ENCODE measurements at places on chromosomes 1 and 21. TPM values are rescaled to one million over a fixed set of nuclear protein-coding genes. Genes with fewer than 3 reads are reported as not detected.

The GJA4 gene
- 2.6 TPM for total RNA-seq

The LRRC42 gene
- total RNA-seq: 23.2 TPM

The IFI44 gene
- total RNA-seq: 13.9 TPM

The PLA2G2D gene
- total RNA-seq: not detected

The CD247 gene
- not detected for total RNA-seq

The E2F2 gene
- 2.8 TPM for total RNA-seq

The CHRNB2 gene
- not detected for total RNA-seq

The S100A2 gene
- total RNA-seq: 1.5 TPM

The ATXN7L2 gene
- 0.49 TPM for total RNA-seq

The S100PBP gene
- total RNA-seq: 60.1 TPM

The TFF1 gene
- not detected for total RNA-seq

The CEP170 gene
- 205 TPM for total RNA-seq

The PMF1 gene
- total RNA-seq: 42.9 TPM

The DCAF8 gene
- 59.4 TPM for total RNA-seq

The GNG4 gene
- 0.16 TPM for total RNA-seq

The PACC1 gene
- total RNA-seq: 13.2 TPM

The OR2G6 gene
- total RNA-seq: not detected
